Kidney tubule cell (primary cell): ENCODE measurements at places on chromosomes 11 and 22.

- DNase-seq = peak; percentile 44
Observed at GRCh38 chr11:3747704-3748103, 49.6 kb downstream of the NUP98 start.

GRCh38 chr11:31822927-31823643 lies 12.0 kb upstream of the PAX6 start:
- DNase-seq = no peak

GRCh38 chr11:125720781-125721180 lies 25.3 kb upstream of the PATE1 start:
- no peak for DNase-seq

GRCh38 chr22:30855677-30856518 lies 112.7 kb downstream of the MORC2 start:
- DNase-seq = no peak

DNA sequence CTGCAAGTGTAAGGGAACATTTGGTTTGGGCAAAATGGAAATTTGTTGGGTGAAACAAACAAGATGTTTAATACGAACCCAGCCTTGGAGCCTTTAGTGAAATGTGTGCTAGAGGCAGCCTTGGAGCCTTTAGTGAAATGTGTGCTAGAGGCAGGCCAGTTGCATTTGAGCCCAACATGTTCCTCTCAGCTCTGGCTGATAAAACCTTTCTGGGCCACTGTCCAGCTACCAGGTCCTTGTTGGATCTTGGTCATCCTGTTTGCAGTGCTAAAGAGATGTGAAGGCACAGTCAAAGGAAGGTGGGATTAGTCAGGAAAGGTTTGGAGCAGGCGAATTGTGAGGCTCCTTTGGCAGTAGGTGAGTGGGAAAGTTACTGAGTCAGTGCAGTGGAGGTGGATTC lies 48.9 kb downstream of the CEP164 start:
- DNase-seq = no peak

DNA sequence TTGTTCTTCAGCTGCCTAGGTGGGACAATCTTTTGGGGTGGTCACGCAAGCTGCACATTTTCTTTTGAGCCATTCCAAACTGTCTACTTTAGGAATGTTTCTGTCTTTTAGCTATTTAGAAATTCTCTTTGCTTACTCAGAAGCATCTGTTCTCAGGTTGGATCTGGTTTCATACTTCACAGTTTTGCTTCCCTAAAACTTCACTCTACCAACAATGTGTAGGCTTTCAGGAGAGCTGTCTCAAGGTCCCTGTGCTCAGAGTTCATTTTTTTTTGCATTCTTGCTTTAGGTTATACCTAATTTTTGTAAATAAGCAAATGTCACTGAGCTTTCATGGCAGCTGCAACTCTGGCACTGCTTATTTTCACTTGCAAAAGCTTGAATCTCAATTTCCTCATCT lies 36.7 kb downstream of the CCDC90B start:
- DNase-seq = no peak

DNA sequence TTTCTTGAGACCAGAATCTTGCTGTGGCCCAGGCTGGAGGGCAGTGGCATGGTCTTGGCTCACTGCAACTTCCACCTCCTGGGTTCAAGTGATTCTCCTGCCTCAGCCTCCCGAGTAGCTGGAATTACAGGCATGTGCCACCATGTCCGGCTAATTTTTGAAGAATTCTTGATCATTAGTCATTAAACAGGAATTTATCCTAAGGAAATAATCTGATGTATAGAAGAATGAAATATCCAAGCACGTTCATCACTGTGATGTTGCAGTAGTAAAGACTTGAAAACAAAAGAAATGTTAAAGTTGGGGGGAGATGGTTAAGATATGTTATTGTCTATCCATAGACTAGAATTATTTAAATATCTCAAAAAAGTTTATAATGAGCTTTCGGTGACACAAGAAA lies 23.6 kb downstream of the CBL start:
- DNase-seq = no peak

DNA sequence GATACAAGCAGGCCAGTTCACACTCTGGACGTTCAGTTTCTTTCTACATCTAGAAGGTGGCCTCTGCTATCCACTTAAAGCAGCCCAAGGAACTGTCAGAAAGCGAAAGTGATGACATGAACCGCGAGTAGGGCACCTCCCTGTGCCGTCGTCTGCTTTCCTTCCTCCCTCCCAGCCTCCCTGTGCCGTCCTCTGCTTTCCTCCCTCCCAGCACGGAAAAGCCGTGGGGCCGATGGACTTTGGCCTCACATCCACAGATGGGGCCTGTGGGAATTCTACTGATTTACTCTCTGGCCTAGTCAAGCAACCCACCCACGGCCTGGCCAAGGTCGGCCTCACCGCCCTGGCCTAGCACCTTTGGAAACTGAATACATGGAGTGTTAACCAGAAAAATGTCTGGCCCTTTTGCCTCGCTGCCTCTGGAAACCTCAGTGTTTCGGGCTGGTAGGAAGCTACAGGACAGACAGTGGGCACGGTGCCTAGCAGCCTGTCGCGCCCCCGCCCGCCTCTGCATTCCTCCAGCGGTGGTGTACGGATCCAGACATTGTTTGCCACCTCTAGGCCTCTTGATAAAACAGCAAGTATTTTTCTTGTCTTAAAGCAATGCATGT lies 14.2 kb downstream of the PEX26 start:
- peak; percentile 83 for DNase-seq

DNA sequence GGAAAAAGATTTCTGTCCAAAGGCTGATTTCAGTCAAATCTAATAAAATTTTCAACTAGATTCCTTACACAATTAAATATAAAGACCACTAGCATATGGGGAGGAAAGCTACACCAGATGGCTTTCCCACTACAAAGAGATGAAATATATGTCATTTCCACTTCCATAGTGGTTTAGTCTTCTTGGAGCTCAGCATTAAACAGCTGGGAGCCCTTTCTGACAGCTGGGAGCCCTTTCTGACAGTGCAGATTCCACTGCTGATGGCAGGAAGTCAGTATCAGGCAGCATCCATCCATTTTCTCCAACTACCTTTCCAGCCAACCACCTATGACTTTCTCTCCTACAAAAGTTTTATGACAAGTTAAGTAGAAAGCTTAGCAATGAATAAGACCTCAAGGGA lies 177.9 kb downstream of the RRAS2 start:
- DNase-seq = no peak

GRCh38 chr11:88194990-88195389 lies 19.7 kb upstream of the RAB38 start:
- no peak for DNase-seq

GRCh38 chr11:65625628-65626342 lies 10.2 kb downstream of the PCNX3 start:
- peak; percentile 30 for DNase-seq

DNA sequence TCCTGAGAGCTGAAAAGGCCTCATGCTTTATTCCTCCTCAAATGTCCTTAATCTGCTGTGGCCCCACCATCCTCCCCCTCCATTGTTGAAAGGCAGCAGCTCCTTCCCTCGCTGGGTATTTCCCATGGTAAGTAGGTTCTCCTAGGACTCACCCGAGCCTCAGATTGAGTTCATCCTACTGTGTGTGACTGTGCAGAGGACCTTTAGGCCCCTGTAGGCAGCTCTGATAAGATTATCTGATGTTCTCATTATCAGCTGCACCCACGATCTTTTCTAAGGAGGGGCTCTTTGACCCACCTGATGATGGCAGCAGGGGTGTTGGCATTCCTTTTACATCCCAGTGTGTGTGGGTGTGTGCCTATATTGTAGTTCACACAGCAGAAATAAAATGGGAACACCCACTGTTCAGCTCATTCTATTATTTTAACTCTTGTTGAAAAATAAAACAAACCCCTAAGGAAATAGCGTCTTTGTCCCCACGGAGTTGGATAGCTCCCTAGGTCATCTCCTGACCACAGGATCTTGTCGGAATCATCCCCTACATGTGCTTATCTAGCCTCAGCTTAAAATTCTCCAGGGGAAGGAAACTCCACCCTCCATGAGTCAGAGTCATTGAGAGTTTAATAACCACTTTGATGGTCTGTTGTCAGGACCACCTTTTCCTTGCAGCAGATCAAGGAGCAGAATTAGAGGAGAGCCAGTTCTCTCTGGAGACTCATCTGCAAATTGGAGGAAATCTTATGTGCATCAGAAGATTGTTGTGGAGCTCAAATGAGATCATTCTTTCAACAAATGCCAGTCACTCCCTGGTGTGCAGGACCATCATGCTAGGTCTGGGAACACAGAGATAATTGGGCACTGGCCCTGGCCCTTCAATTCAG lies 19.3 kb downstream of the ENDOD1 start:
- DNase-seq = no peak

GRCh38 chr11:67400251-67400941 lies 1.3 kb downstream of the PPP1CA start:
- DNase-seq = no peak

- no peak for DNase-seq
Observed at GRCh38 chr22:29873943-29874342, 9.0 kb upstream of the MTMR3 start.

DNA sequence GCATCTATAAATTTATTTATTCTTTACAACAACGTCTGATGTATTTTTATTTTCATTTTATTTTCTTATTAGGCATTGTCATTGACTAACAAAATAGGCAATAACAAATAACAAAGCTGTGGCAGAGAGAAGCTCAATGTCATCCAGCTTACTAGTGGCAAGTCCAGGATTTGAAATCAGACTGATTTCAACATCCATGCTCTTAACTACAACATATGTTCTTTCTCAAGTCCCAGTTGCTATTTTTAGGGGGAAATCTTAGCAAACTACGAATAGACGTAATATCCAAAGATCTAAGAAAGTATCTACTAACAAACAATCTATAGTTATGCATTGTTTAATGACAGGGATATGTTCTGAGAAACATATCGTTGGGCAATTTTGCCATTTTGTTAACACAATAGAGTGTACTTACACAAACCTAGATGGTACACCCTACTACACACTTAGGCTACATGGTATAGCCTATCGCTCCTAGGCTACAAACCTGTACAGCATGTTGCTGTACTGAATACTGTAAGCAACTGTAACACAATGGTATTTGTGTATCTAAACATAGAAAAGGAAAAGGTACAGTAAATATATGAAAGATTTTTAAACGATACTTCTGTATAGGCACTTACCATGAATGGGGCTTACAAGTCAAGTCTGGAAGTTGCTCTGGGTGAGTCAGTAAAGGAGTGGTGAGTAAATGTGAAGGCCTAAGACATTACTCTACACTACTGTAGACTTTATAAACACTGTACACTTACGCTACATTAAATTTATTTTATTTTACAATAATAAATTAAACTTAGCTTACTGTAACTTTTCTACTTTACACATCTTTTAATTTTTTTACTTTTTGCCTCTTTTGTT lies 151.3 kb downstream of the DLG2 start:
- DNase-seq = no peak

DNA sequence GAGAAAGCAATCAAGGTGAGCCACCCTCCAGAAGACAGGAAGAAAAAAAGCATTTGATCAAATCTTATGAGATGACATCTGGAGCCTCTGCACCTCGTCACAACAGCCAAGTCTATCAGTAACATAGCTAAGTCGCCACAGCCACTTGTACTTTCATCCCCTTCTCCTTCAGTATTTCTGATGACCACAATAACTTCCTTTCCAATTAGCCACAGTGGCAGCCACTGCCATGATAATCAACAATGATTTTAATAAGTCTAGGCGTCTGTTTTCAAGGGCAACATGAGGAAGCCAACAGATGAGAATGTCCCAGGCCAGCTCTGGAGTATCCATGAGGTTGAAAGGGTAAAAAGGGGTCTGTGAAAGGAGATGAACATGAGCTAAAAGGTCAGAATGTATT lies 29.9 kb downstream of the RBFOX2 start:
- DNase-seq = no peak

DNA sequence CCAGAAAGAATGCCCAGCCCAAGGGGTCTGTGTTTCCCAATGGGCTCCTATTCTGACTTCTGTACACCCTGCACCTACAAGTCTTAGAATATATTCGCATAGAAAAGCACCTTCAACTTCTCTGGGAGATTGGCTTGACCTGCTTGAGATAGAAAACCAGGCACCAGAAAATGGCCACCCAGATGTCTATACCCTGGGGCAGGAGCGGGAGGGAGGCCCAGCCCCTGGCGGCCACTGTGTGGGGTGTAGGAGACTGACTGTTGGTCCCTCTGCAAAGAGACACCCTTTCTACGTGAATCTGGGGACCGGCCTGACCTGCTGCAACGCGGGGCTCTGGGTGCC lies 8.5 kb downstream of the DENND6B start:
- no peak for DNase-seq

DNA sequence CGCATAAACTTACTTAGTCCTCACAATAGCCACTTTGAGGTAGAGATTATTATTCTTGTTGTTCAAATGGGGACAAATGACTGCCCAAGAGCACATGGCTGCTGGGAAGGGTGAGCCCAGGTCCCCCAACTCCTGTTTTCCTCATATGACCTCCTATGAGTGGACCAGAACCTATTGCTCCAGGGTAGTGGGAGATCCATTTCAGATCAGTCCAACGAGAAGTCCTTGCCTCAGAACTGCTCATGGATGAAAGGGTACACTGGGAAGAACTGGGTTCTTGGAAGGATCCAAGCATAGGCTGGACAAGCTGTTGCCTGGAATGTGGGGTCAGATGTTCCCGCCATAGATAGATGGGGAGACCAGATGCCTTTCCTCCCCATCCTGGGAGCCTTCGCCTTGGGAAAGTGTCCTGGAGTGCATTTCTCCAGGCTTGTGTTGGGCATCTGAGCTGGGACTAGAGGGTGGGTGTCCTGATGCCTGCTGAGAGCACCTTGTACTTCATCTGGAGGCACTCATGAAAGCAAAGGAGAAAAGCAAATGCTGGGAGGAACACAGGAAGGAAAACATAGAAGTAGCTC lies 146.3 kb upstream of the B3GAT1 start:
- no peak for DNase-seq

GRCh38 chr11:125218336-125218735 lies 53.8 kb downstream of the PKNOX2 start:
- no peak for DNase-seq

DNA sequence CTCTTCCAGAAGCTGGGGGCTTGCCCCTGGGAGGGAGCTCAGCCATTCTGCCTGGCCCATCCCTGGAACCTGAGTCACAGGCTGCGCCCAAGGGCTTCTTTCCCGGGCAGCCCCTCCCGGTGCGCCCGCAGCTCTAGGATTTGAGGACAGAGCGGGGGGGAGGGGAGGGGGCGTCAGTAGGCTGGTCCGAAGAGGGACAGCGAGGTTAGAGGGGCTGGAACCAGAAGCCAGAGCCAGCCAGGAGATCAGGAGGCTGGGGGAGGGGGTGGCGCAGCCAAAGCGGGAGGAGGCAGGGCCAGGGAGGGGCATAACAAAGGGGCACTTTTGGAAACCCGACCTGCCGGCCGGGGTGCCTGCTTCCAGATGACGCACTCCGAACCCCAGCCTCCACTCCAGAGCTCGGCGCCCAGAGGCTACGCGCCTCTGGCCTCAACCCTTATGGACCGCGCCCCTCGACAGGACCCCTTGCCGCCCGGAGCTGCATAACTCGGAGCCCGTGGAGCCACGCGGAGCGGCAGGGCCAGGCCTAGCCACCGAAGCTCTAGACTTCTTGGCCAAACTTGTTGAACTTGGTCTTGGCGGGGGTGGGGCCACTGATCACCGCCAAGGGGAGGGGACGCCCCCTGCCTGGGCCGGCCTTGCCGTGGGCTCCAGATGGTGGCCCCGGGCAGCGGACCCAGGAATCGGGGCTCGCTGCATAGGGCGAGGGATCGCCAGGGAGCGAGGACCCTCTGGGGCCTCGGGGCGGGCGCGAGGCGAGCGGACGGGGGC lies 744 bp downstream of the PACSIN3 start:
- peak; percentile 50 for DNase-seq

- no peak for DNase-seq
Observed at GRCh38 chr22:39362271-39362670, 12.5 kb downstream of the SYNGR1 start.
